DND-41 (cell line): ENCODE measurements at places on chromosomes 3 and 15.

GRCh38 chr15:72201391-72201921 is 3.9 kb upstream of the GRAMD2A start:
- DNase-seq: no peak

DNA sequence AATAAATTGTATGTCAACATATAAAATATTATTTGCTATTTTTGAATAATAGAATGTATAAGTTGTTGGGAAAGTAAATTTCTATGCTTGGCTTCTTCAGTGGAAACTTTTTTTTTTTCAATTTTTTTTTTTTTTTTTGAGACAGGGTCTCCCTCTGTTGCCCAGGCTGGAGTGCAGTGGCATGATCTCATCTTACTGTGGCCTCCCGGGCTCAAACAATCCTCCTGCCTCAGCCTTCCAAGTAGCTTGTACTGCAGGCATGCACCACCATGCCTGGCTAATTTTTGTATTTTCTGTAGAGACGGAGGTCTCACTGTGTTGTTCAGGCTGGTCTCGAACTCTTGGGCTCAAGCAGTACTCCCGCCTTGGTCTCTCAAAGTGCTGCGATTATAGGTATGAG is 16.8 kb downstream of the MBNL1 start:
- DNase-seq: no peak

DNA sequence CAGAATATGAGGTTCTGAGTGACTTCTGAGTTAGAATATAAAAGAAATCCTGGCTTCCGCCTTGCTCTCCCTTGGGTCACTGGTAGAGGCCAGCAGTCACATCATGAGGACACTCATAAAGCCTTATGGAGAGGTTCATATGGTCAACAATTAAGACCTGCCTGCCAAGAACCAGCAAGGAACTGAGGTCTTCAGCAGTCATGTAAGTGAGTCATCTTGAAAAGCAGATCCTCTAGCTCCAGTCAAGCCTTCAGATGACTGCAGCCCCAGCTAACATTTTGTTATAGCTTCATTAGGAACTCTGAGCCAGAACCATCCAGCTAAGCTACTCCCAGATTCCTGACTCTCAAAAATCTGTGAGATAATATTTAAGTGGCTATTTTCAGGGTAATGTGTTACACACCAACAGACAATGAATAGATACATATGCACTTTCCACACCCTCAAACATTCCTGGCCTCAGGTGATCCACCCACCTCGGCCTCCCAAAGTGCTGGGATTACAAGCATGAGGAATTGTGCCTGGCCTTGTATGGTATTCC is 447.2 kb downstream of the SHQ1 start:
- DNase-seq: no peak

DNA sequence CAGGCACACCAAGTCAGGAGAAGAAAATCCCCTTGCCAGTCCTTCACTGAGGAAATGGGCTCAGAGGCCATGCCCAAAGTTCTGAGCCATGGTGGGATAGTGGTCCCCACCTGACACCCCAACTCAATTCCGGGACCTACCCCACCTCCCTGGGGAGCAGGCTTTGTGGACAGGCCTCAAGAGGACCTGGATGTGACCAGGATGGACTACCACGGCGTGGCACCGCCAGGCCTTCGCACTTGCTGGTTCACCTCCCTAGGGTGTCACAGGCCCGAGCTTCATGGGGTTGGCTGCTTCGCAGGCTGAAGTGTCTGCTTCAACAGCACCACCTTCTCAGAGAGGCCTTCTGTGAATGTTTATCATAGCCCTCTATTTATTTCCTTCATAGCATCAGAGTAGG is 31.7 kb downstream of the POC1A start:
- no peak for DNase-seq

DNA sequence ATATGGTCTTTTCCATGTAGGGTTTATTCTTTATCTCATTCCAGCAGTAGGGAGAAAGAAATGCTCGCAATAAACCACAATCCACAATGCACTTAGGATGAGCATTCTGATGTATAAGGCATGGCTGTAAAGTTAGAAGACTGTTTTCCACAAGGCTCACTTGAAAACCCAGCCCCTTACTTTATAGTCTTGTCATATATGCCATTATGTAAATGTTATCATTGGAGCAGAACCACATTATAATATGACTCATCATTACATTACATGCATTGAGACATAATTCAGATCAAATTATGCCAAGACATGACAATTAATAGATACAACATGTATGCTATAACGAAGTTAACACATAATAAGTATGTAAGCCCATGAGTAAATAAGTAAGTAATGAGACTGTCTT is 348.1 kb downstream of the LSAMP start:
- DNase-seq: no peak

DNA sequence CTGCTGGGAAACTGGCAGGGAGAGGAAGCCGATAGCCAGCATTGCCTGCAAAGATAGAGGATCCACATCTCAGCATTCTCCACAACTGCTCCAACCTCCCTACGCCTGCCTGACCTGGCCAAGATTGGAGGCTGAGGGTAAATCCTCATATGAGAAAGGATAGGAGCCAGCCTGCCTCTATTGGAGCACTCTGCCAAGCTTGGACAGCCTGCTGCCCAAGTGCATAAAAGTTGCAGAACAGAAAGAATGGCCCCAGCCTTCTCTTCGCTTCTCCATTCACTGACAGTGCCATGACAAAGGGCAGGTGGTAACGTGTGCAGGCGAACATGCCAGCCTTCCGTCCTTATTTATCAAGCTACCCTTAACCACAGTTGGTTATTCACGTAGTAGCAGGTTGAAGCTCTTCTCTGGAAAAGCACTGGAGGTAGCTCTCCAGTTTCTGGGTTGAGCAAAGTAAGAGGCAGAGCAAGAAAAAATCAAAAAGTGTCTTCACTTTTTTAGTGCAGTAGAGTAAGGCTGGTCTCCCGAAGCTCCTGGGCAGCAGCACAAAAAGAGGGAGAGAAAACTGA is 4.3 kb downstream of the BMF start:
- no peak for DNase-seq

GRCh38 chr3:171122861-171123260 is 96.3 kb upstream of the SLC2A2 start:
- no peak for DNase-seq

GRCh38 chr3:184366619-184367289 is 5.2 kb downstream of the POLR2H start:
- no peak for DNase-seq

GRCh38 chr3:23494967-23495366 is 291.8 kb downstream of the UBE2E2 start:
- no peak for DNase-seq

GRCh38 chr3:190014940-190015339 is 105.8 kb downstream of the P3H2 start:
- DNase-seq: no peak

- DNase-seq: no peak
Observed at GRCh38 chr3:197468866-197469382, 86.8 kb downstream of the BDH1 start.

DNA sequence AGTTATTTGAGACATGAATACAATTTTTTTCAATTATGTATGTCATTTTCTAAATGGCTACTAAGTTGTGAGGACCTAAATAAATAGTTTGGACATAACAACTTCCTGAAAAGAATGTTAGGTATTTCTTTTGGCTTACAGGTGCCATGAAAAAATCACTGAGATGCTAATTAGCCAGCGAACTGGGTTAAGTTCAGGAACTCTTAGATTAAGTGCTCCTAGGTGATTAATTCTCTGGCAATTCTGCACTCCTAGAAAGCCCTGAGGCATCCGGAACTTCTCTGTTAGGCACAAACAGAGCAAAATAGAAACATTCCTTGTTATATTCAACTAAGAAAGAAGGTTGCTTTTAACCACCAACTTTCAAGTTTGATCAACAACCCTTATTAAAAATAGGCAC is 192.3 kb downstream of the STAG1 start:
- DNase-seq: no peak

DNA sequence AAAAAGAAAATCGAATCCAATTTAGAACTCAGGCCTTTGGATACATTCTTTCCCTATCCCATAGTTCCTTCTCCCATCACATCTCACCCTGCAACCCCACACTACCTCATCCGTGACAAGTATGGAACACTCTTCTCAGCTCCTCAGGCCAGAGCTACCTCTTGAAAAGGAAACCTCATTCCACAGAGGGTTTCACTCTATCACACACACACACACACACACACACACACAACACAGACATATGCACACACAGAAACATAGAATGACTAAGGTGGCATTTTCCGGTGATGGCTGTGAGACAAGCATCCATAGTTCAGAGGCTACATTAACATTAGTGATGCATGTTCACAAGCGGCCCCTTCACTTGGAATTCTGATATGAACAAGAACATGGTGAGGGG is 122.0 kb upstream of the HES1 start:
- no peak for DNase-seq

DNA sequence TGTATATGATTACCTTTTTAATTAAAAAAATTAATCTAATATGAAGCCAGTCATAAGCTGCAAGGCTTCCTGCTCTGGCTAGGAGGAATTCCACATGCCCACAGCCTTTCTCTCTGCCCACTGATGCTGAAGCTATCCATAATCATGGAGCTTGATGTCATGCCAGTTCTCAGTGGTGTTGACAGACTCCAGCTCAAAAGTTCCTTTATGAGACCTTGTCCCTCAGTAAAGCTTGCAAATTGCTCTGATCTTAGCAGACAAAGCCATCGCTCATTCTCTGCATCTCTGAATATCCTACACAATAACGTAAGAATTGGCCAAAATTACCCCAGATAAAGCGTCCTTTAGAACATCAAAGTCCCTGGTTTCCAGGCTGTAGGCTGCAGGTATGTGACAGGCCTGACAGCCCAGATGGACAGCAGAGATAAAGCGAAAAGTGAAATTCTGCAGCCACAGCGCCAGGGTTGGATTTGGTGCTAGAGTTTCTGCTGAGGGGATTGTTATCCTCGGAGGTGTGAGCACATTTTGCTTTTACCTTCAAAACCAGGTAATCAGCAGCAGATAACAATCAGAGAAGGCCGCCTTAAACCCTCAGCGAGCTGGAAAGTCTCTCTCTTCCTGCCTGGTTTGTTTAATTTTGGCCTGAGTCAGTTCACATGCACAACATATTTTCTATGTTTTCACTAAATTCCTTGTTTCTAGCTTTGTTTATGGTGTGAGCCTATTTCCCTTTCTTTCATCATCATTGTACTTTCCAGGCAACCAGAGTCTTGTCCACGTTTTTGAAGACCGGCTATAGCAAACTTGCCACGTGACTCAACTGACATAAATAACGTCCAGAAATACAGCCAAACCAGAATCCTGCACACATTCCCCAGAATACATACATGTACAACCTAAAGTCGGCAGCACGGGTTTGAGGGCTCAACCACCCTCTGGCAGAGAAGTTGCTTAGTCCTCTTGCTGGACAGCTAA is 36.6 kb upstream of the ALDH1A3 start:
- no peak for DNase-seq

DNA sequence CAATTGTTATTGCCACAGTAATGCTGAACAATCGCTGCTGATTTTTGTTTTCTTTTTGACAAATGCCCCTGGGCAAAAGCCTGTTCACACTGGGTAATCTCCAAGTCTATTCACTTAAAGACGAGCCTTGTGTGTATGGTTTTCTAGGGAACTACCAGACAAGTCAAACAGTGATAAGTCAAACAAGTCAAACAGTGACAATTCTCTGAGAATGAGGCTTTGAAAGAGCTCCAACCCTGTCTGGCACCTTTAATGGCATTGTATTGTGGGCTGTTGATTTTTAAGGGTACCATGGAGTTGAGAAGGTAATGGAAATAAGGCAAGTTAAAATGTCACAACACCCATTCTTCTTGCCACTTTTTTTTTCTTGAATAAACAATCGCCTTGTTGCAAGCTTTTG is 59.4 kb upstream of the TMC3 start:
- no peak for DNase-seq

GRCh38 chr3:15929944-15930571 is 132.3 kb upstream of the ANKRD28 start:
- DNase-seq: no peak

DNA sequence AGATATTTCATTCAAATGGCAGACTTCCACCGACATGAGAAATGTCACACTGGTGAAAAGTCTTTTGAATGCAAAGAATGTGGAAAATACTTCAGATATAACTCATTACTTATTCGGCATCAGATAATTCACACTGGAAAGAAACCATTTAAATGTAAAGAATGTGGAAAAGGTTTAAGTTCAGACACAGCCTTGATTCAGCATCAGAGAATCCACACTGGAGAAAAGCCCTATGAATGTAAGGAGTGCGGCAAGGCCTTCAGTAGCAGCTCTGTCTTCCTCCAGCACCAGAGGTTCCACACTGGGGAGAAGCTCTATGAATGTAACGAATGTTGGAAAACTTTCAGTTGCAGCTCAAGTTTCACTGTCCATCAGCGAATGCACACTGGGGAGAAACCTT is 8.6 kb upstream of the ZNF621 start:
- no peak for DNase-seq

DNA sequence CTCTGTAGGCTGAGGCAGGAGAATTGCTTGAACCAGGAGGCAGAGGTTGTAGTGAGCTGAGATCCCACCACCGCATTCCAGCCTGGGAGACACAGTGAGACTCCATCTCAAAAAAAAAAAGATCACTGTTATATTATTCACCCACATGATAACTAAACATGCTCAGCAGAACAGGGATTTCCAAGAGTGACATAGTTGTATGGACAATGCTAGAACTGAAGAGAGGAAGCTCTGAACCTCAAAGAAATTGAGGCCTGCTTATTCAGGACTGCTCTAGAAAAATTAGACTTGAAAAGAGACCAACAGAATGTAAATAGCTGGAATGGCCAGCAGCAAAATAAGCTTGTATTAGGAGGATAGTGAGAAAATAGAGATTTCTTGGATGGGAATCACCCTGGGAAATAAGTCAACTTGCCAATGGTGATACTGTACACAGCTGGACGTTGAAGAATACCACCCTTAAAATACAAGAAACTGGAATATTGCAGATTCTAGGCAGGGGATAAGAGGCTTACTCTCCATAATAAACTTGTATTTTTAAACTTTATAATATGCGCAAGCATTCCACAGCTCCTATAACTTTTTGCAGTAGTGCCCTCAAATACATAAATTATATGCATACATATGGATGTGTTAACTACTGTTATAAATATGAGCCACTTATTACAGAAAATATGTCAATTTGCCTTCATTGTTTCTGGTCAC is 28.2 kb downstream of the PIK3CB start:
- DNase-seq: no peak

DNA sequence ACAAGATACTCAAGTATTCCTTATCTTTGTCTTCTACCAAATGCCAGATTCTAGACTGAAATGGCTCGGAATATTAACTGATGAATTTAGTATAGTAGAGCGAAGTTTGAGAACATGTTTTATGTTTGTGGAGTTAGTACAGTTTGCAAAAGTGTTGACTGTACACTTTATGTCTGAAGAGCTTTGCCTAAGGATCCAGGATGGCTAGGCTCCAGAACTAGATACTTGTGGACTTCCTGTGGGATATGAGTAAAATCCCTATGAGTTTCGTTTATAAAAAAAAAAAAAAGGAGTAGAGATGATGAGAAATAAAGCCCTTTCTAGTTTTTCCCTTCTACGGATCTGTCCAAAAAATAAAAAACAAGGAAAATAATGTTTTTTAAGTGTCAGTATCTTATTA is 96.7 kb downstream of the TP63 start:
- DNase-seq: no peak

GRCh38 chr15:99507504-99508310 is 58.1 kb upstream of the MEF2A start:
- DNase-seq: no peak

- DNase-seq: no peak
Observed at GRCh38 chr3:177830411-177830849, 633.1 kb upstream of the TBL1XR1 start.

GRCh38 chr15:53354874-53355273 is 404.6 kb downstream of the WDR72 start:
- no peak for DNase-seq

GRCh38 chr3:151350656-151351055 is 21.3 kb upstream of the P2RY13 start:
- DNase-seq: no peak
